ENCODE measurements at places on chromosomes 7 and 10.

DNA sequence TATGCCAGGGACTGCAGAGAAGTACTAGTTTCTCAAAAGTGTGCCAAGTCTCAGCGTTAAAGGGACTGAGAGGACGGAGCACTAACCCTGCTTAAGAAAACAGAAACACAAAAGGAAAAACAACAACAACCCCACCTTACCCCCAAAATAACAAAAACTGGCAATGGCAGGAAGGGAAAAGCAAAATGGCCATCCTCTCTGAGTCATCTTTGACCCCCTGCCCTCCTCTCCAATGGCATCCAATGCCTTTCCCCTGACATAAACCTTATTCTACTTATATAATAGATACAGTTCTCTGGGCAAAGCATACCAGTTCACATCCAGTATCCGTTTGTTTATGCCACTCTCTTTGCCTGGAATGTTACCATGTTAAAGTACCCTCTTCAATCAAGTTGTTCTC, 1.6 kb downstream of the POLR1F start:
- peak; percentile 10 for DNase-seq

- no peak for DNase-seq
Measured at GRCh38 chr7:71933426-71933825, 478.7 kb downstream of the CALN1 start.

DNA sequence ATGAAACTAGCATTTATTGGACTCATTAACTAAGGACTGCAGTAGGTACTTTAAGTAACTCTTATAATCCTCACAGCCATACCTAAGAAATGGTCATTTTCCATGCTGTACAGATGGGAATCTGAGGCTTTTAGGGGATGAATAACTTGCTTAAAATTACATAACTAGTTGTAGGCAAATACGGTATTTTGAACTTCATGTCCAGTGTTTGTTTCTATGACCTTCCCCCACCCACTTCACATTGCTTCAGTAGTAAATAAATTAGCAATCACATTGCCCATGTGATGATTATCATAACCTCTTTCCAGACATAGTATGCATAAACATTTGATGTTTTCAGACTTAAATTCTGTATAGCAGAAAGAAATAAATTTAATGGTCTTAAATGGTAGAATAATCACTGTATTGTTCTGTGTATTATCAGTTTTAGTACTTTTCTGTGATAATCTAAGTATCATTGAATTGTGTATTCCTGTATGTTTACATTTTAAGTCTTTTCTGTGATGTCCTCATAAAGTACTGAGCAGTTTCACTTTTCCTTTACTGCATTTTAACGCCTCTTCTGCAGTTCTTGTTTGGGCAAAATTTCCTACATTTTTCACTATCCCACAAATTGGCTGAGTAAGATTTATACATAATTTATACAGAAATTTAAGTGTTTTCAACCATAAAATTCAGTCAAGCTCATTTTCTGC, 48.3 kb downstream of the ANKIB1 start:
- no peak for DNase-seq

DNA sequence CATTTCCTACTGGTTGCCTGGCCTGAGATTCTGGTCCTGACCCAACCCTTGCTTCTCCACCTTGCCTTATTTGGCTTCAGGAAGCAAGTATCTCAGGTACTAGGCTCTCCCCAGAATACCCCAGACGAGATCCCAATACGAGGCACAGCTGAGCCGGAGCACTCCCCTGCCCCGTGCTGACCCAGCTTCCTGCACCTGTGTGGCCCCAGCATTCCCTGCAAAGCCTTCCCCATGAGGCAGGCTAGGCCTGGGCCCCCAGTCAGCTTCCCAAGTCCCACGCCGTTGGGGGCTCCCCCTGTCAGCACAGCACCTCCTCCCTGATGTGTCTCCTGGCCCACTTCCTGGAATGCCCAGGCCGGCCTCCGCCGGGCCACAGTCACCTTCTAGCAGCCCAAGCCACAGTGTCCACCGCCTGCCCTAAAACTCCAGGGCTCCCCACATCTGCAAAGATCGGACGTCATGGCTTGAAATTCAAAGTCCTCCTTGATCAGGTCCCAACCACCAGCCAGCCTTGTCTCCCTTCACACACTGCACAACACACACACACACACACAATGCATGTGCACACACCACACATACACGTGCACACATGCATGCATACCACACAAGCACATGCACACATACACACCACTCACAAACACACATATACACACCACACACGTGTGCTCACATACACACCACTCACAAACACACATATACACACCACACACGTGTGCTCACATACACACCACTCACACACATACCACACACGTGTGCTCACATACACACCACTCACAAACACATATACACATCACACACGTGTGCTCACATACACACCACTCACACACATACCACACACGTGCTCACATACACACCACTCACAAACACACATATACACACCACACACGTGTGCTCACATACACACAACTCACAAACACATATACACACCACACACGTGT, 78.9 kb upstream of the FOXK1 start:
- no peak for DNase-seq

- DNase-seq, result no peak
Measured at GRCh38 chr10:112509558-112510291, 62.7 kb downstream of the VTI1A start.

- DNase-seq, result no peak
Measured at GRCh38 chr10:22724773-22725172, 10.4 kb upstream of the PIP4K2A start.

DNA sequence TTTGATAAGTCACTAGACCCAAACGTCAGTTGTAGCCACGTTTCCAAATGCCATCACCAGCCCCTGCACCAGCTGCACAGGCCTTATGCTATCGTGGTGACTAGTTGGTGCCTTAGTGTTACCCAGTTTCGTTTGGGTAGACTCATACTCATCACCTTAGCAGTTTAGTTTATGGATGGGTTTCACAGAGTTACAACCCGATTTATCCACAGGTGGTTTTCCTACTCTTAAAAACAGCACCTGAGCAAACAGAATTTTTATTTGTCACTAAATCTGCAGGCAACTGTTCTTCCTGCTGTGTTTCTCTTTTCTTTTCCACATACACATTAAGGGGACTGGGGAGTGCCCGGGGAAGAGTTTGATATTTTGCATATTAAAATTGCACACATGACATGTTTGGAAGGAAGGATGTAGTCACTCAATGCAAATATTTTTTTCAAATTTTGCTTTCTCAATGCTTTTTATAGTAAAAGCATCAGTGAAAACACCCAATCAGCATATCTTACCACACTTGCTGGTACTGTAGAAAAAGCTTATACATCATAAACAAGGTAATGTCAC, 41.6 kb downstream of the PDSS1 start:
- no peak for DNase-seq

DNA sequence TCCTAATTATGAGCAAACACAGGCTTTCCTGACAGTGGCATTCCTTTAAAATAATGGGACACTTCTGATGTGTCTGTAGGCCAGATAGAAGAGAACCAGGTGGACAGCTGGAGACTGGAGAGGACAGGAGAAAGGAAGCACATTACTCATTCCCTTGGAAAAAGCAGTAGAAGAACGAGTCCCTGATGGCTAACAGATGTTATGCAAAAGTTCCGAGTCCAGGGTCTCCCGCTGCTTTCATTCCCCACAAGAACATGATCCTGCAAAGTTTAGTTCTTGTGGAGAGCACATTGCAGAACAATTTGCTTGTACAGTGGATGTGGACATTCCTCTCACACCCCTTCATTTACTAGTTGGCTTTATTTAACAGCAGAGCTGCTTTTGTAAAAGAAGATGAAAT, 137.6 kb downstream of the GPAM start:
- DNase-seq, result peak; percentile 23

- DNase-seq, result no peak
Measured at GRCh38 chr10:72746426-72747363, 54.8 kb downstream of the MCU start.

DNA sequence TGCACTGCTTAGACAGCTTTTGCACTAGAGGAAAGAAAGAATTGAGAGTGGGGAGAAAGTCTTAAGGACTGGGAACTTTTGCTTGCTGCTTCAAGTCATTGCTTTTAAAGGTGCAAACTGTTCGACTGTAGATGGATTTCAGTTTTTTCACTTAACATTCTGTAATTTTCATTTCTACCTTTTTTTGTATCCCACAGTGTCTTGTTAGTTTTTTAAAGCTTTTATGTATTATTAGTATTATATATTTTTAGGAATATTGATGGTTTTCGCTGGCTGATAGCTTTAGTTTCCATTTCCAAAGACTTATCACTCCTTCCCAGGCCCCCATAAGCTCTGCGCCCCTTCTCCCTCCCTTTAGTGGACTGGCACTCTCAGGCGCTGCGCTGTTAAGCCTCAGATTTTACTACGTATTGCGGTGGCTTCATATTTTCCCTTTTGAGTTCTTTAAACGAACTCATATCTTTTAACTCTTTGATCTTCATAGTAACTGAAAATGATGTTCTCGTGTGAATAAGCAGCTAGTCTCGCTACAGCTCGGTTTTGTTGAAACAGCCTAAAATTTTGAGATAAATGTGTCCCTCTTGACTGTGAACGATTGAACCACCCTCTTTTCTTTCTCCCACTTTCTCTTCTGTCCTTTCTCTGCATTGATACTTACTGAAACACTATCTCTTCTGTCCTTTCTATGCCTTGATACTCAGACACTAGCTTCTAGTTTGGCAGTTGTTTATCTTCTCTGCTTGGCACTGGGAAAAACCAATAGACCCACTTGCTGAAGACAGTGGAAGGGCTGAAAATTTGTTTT, 2.5 kb upstream of the ETV1 start:
- DNase-seq, result peak; percentile 10

DNA sequence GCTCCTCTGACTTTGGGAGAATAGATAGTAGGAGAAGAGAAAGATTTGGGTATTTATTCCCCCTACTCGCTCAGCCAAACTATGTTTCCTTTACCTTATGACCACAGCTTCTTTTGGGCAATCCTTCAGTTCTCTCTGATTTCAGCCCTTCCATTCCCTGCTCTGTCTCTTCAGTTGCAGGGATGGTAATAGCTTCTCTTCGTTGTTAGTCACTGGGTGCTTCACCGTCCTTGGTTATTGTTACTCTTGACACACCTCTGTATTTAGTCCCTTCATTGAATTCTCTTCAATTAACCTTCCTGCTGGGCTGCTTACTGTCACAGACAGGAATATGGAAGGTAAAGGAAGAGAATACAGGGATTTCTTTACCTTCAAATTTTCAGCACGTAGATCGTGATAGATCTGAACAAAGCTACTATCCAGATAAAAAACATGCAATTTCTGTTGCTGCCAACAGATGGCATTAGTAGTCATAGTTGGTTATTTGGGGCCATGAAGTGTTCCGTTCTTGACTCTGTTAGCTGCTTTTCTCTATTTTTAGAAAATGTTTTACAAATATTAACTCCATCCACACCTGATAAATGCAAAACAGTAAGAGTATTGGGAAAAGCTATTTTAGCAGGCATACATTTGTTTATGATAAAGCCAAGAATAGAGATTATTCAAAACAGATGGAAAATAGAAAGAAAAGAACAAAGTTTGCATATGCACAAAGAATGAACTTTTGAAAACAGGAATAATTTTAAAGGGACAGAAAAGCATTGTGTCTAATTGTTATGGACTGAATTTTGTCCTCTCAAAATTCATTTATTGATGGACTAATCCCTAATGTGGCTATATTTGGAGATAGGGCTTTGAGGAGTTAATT, 14.0 kb upstream of the PTTG1IP2 start:
- peak; percentile 52 for DNase-seq

GRCh38 chr7:98276241-98276761, 5.2 kb upstream of the BRI3 start:
- no peak for DNase-seq

DNA sequence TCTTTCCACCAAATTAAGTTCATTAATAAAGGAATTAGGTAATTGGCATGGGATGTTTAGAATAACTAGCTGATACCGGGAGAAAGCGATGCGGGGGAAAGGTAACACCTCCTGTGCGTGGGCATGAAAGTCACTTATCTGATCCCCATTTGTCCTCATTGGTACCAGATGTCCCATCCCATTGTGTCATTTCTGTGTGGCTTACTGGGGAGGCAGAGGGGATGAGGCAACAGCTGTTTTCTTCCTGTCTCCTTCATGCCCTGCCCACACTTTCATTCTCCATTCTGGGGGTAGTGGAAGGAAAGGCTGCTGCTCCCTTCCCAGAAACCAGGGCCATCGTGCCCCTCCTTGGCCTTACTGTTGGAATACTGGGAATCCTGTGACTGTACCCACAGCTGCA, 27.1 kb downstream of the EEPD1 start:
- no peak for DNase-seq

GRCh38 chr7:51308265-51308664, 8.3 kb downstream of the COBL start:
- DNase-seq, result no peak

- DNase-seq, result peak; percentile 89
Measured at GRCh38 chr7:92735707-92736106, 100.7 kb downstream of the CDK6 start.

DNA sequence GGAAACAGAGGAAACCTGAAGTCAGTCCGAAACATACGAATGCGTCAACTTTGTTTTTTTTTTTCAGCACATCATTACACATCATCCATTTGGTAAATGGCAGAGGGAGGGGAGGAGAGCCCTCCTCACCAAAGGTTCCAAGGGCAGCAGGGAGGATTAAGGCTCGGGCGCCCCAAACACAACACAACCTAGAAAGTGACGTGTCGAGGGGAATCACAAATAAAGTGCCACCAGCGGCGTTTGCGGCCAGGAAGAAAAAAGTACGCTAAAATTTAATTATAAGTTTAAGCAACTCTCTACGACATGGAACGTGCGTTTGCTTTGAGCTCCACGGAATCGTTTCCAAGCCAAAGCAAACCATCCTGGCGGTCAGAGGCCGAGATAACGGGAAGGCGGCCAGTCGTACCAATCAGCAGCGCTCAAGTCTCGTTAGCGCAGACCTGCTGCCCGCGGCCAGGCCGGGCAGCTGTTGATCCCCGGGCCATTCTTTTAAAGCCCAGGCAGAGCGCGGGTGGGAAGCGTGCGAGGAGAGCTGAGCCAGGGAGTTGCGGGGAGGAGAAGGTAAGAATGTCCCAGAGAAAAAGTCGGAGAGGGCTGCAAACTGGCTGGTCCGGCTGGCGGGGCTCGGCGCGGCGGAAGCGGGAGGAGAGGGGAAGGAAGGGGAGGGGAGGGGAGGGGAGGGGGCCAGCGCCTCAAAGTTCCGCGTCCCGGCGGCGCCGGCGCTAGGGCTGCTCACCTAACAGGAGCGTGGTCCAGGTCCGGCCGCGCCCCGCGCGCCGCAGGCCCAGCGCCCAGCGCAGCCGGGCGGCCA, 719 bp downstream of the DPY19L1 start:
- peak; percentile 44 for DNase-seq

DNA sequence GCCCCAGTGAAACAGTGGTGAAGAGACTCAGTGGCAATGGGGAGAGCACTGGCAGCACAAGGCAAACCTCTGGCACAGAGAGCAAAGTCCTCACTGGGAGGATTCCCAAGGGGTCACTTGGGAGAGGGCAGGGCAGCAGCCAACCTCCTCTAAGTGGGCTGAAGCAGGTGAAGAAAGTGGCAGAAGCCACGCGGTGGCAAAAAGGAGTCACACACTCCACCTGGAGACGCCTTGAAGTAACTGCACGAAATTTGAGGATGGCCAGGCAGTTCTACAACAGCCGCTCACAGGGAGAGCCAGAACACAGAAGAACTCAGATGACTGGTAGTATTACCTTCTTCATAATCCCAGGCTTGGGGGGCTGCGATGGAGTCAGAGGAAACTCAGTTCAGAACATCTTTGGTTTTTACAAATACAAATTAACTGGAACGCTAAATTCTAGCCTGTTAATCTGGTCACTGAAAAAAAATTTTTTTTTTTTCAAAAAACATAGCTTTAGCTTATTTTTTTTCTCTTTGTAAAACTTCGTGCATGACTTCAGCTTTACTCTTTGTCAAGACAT, 574 bp upstream of the IL6 start:
- peak; percentile 85 for DNase-seq
